ENCODE measurements at places on chromosomes 11 and 22.

DNA sequence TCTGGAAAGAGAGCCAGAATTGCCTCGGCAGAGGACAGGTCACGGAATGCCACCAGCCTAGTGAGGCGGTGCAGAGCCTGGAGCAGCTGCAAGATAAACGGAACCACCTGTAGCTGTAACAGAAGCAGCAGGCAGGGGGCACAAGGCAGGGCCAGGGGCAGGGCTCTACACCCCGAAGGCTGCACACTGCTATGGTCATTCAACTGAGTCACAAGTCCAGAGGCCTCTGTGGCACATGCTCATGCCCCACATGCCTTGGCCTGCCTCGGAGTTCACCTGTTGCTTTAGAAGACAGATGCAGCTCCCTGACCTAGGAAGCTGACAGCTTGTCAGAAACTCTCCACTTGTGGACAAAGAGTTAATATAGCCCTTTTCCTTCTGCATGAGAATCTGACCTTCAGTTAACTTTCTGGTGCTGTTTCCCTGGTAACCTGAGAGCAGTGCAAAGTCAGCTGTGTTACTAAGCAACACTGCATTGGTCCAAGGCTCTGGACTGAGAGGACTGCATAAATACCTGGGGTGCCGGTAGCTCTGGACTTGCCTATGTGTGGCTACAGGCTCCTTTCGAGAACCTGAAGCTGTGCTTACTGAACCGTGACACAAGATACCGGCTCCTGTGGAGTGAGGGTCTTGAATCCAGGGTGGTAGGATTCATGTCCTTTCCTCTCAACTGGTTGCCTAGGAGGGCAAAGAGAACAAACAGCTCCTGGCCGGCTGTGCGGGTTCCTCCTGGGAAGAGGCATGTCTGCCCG is 10.5 kb downstream of the COMMD9 start:
- ATAC-seq: no peak

- ATAC-seq: peak; percentile 6
These were observed at the start of gene AASDHPPT for GRCh38 chr11:106077609-106078455. TSS of gene AASDHPPT (plus strand) at chr11:106077662. CDS start at chr11:106077711, 49 bp downstream.

GRCh38 chr11:101584129-101584515 is 315 bp upstream of the TRPC6 start:
- no peak for ATAC-seq

GRCh38 chr11:31421820-31422219 is 52.2 kb downstream of the DNAJC24 start:
- ATAC-seq: no peak

DNA sequence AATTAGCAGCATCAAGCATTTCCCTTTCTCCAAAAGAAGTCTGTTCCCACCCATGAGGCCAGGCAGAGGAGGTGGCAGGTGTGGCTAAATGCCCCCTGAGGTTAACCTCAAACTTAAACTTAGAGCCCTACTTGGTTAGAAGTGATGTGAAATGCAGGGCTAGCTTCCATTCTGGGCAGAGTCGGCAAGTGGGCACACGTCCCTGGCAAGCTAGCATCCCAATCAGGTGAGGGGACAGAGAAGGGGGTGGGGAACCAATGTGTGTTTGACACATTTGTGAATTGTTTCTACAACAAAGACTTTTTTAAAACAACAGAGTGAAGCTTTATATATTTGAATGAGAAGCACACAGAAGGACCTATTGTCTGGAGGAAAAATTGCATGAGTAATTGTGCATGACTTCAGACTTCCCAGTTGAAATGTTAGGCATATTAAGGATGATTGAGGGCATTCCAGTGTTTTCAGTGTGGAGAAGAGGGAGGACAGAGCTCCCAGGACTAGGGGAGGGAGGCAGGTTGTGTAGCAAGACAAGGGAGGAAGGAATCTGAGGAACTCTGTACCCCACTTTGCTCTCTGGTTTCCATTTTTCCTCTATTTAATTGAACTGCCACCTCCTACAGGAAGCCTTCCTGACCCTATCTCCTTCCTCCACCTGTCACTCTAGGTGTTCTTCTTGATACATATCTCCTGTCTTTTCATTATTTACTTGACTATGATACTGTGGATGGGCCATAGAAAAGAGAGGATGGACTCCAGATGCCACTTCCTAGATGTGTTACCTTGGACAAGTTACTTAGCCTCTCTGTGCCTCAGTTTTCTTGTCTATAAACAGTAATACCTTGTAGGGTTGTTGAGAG is 83.3 kb upstream of the PICALM start:
- ATAC-seq: no peak

- ATAC-seq: no peak
These were observed 2.1 kb downstream of the SLC35E4 start for GRCh38 chr22:30637701-30638114.

GRCh38 chr22:46684706-46685105 is 53.3 kb downstream of the CERK start:
- ATAC-seq: peak; percentile 13

- ATAC-seq: peak; percentile 27
These were observed 23.0 kb downstream of the PPIL2 start for GRCh38 chr22:21688706-21689381.

DNA sequence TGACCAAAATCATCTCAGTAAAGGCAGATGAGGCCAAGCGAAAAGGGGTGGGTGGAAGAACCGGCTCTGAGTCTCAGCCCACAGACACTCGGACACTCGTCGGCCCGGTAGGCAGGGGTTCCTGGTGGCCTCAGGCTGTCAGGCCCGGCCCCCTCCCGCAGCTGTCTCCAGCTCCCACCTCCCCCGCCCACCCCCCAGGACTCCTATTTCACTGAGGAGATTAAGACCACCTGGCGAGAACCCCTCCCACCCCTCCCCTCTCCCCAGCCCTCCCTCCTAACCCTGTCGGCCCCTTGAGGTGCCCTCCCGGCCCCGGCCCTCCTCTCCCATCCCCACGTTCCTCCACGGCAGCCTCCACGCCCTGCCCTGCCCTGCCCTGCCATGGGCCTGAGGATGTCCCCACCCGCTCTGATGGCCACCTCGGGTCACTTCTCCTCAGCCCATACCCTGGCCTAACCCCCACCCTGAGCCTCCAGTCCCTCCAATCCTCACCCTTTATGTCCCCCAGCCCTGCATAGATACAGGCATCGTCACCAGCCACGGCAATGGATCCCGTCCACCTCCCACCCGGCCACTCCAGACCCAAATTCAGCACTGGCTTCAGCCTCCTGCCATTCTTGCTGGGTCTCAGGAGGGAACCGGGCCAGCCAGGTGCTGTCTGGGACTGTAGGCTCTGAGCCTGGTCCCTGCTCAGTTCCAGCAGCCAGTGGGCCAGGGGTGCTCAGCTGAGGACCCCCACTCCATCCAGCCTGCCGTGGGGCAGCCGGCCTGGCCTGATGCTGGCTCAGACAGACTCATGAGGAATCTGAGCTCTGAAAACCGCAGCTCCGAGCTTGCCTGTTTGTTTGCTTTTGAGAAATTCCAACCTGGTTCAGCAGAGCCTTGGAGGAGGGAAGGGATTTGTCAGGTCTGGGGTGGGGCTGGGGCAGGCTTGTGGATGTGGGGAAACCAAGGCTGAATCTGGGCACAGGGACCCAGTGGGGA is 9.8 kb upstream of the TBX1 start:
- ATAC-seq: no peak

Data from activated CD4-positive, CD25-positive, alpha-beta regulatory T cell treated with anti-CD3 and anti-CD28 coated beads, Interleukin-2, amount 50 U/mL, for 24 hours (primary cell).